Stimulated activated CD8-positive, alpha-beta memory T cell treated with anti-CD3 and anti-CD28 coated beads, Interleukin-7, amount 100 ng/mL, for 24 hours (primary cell): ENCODE measurements at places on chromosomes 1 and 21.

- DNase-seq, result no peak
Observed at GRCh38 chr1:113191579-113192076, 118.6 kb downstream of the LRIG2 start.

- no peak for DNase-seq
Observed at GRCh38 chr1:68313735-68314134, 81.4 kb upstream of the WLS start.

DNA sequence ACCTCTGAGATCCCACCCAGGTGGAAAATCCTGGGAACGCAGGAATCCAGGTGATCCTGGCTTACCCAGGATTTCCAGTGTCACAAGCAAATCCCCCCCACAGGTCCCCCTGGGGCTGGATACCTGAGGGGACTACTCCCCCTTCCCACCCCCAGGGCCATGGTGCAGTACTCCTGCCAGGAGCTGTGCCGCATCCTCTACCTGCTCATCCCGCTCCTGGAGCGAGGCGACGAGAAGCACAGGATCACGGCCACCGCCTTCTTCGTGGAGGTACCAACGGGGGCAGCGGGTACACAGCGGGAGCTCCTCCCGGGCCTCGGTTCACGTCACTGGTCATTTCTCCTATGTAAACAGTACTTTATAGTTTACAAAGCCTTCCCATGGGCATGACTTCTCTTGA, 20.4 kb upstream of the TTC4 start:
- DNase-seq, result no peak

DNA sequence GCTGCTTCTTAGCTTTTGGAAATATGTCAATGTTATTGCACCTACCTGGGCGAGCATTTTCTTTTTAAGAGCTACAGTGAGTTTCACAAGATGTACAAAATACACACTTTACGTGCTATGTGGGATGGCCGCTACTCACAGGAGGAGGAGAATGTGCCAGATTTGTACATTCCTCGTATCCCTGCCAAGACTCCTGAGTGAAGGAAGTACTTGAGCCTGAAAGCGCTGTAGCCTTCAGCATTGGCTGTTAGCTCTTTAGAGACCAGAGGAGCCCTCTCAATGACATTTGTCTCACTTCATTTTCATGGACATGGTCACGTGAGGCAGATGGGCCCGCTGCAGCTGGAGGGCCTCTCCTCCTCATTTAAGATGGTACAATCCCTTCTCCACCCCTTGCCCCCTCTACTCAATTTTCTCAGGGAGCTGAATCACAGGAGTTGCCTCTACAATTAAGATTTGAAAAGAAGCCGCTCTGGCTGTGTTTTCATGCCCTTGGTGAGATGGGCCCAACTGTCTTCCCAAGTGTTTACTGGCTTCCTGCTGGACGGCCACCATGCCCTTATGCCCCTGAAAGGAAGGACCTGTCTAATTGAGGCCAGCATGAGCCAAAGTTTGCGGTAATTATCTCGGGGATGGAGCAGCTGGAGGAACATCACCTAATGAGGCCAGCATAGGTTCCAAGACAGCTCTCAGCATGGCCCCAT, 442.6 kb downstream of the PRDM2 start:
- DNase-seq, result no peak

GRCh38 chr21:21216047-21216446, 217.8 kb downstream of the NCAM2 start:
- DNase-seq, result no peak

- no peak for DNase-seq
Observed at GRCh38 chr1:182238421-182238820, 153.2 kb downstream of the GLUL start.

- no peak for DNase-seq
Observed at GRCh38 chr1:105700723-105701122, 1355.8 kb upstream of the PRMT6 start.

- no peak for DNase-seq
Observed at GRCh38 chr1:166378805-166379204, 212.0 kb upstream of the FAM78B start.

DNA sequence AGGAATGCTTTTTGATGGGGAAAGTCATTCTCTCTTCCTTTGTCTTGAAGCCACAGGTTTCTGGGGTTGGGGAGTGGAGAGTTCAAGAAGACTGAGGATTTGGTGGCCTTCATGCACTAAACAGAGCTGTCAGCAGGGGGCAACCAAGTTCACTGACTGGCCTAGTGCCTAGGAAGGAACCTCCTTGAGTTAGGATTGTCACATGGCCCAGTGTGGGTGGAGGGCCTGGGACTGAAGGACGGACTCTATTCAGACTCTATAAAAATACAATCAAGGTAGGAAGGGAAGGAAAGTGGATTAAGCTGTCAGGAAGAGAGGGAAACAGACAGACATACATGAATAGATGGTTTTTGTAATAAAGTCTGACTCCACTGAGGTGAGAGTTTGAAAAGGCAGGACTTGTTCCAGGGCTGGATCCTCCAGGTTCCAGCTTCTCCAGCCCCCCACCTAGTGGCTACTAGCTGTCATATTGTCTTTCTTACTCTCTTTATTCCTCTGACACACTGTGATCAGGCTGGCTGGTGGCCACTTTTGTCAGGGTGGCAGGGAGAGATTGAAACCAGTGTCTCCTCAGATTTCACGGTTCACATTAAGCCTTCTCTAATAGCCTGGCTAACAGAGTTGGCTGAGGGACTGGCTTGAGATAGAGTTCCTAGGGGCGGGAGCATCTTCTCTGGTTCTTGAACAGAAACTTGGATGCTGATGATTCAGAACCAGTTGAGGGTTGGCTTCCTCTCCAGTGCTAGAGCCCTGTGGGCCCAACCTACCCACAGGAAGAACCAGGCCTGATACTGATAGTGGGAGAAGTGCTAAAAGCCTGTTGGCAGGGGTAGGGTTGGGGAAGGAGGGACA, 4.1 kb upstream of the SH3BGRL3 start:
- DNase-seq, result peak; percentile 67

DNA sequence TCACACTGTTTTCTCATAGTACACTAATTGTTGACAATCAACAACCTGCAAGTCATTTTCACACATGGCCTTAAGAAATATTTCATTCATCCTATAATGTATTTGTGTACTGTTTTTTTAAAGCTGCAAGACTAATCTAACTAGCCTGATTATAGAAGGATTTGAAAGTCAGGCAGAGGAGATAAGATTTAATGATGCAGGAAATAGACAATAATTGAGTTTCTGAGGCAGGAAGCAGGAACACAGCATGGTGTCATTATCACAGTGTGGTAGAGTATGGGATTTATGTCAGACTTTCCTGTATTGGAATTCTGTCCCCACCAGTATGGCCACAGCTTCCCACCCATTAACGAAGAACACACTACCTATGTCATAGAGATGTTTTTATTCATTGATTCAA, 138.8 kb downstream of the LRRC7 start:
- DNase-seq, result no peak

DNA sequence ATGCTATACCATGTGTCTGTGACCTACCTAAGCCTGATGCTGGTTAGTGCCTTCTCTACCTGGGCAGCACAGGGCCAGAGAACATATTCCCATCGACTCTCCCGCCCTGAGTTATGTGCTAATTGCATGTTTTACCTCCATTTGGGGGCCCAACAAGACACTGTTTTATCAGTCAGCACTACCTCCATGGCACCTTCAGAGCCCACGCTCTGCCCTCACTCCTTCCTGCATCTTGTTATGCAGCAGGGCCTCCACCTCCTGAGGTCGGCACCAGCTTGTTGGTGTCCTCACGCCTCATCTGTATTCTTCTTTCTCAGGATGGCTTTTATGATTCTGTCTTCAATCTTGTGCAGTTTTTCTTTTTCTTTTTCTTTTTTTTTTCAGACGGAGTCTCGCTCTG, 11.9 kb downstream of the WNT9A start:
- DNase-seq, result no peak

GRCh38 chr21:38474124-38474523, 24.2 kb downstream of the ERG start:
- DNase-seq, result no peak

DNA sequence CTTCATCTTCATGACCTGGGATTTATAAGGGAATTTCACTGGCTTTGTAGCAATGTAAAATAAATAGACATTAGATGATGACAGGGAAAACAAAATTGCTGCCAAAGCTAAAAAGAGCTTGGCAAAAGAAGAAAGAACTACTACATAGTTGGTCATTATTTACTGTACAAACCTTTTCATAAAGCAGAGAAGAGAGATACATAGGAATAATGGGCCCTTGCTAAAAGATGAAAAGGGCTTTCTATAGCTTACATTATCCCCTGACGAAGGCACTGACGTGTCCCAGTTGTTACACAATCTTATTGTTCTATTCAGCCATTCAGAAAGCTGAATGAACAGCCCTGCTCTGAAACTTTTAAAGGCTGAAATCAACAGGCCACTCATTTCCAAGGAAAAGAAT, 57.1 kb downstream of the ZC3H11B start:
- DNase-seq, result no peak

- no peak for DNase-seq
Observed at GRCh38 chr1:23563755-23564374, 4.6 kb upstream of the ID3 start.

DNA sequence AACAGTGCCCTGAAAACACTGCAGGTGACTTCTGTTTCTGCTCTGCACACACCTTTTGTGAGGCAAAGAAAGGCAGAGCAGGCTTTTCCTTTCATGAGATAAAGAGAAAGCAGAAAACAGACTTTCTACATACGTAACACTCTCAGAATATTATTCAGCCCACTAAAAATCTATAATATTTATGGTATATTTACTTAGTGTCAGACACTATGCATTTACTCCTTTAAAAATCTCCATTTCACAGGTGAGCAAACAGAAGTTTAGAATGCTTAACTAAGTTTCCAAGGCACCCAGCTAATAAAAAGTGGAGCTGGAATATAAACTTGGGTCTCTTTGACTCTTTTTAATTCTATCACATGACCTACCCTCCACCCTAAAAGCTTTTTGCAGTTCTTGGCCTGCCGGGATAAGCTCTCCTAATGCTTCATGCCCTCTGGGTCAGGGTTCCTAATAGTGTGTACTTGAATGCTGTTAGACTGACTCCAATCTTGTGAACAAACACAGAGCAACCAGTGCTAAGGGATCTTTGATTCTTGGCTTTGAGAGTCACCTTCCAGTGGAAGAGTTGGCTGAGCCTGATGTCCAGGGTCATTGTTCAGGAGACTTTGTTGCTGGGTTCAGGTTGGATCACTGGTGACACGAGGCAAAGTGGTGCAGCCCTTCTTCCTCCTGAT, 27.2 kb downstream of the PROK1 start:
- DNase-seq, result no peak

- DNase-seq, result no peak
Observed at GRCh38 chr21:41891132-41891531, 12.0 kb upstream of the PRDM15 start.

DNA sequence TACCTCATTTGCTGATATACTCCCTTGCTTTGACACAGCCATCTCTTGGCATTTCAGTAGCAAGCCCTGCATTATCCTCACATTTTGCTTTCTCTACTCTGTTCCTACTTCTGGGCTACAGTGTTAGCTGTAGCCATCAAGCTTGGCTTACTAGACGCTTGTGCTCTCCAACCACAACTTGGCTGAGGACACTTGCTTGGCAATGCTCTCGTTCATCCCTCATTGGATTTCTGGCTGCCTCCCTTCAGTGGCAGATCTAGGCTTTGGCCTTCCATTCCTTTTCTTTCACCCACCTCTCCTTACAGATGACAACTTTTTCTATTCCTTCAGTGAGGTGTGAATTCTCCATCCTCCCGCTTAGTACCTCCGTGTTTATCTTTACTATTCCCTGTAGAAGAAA, 428.7 kb upstream of the LRRC7 start:
- no peak for DNase-seq

DNA sequence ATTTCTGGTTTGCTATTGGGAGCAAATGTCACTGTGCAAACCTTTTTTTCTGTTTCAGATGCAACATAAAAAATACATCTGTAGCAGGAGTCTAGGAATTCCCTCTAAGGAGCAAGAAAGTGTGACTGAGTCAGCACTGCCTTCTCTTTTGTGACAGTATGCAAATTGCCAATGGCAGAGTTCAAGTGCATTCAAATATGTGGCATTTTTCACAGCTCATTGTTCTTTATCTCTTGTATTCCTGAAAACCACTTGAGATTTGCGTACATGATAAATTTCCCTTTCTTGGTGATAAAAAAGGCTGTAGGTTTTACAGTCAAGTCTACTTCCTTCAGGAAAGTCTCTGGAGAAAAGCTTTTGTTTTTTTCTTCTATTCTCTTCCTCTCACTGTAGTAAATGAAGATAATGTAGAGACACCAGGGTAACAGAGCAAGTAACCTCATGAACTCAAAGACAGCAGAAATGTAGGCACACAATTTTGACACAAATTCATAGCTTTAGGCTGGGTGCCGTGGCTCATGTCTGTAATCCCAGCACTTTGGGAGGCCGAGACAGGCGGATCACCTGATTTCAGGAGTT, 129.7 kb upstream of the L1TD1 start:
- DNase-seq, result no peak

- no peak for DNase-seq
Observed at GRCh38 chr1:172340520-172340919, 80.0 kb upstream of the C1orf105 start.

GRCh38 chr1:68449901-68450300, at the start of gene RPE65:
TSS of gene RPE65 (minus strand) at chr1:68449954. CDS start at chr1:68449905, 49 bp downstream.
- DNase-seq, result no peak

DNA sequence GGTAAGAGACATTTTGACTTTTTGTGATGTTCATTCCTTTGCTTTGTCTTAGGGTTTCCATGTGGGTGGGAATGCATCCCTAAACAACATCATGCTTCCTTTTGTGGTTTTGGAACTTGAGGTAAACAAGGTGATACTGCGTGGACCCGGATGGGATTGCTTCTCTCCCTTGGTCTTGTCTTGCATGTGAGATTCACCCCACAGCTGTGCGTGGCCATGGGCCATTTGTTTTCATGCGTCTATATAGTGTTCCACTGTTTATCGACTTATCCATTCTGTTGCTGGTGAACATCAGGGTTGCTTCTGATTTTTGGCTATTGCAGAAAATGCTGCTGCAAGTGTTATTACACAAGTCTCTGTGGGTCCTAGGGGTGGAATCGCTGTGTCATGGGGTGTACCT, 21.1 kb downstream of the CRYAA start:
- DNase-seq, result no peak

GRCh38 chr1:75967719-75968118, 35.5 kb upstream of the ASB17 start:
- DNase-seq, result no peak

GRCh38 chr1:85243372-85243771, 16.1 kb downstream of the C1orf52 start:
- no peak for DNase-seq

- DNase-seq, result no peak
Observed at GRCh38 chr1:229617351-229618100, 8.4 kb downstream of the TAF5L start.

GRCh38 chr1:179549368-179549700, 26.4 kb downstream of the NPHS2 start:
- no peak for DNase-seq

GRCh38 chr1:213759359-213760181, 228.2 kb upstream of the PROX1 start:
- DNase-seq, result no peak

GRCh38 chr1:223784541-223784940, 61.2 kb downstream of the TP53BP2 start:
- DNase-seq, result no peak

DNA sequence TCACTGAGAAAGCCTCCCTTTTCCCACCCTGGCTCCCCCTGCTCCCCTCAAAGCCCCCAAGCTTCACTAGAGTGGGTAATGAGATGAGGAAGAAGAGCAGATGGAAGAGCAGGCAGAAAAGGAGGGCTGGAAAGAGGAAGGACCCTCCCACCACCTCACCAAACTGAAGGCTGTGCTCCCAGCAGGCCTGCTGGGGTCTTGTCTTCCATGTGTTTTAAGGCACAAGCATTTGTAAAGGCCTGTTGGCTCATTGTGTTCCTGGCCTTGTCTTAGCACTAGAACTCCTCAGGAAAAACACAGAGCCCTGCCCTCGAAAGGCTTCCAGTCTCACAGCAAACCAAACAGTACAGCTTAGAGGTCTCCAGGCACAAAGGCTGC, 51.5 kb downstream of the TOMM20 start:
- no peak for DNase-seq
